NCI-H2029 (cell line): ENCODE measurements at places on chromosomes 2 and 18.

- no peak for DNase-seq
These were observed 54.9 kb upstream of the RAB12 start for GRCh38 chr18:8554354-8554753.

GRCh38 chr2:124301915-124302314 lies 276.8 kb downstream of the CNTNAP5 start:
- no peak for DNase-seq

GRCh38 chr2:128304715-128305554 lies 13.7 kb downstream of the HS6ST1 start:
- peak; percentile 82 for DNase-seq

DNA sequence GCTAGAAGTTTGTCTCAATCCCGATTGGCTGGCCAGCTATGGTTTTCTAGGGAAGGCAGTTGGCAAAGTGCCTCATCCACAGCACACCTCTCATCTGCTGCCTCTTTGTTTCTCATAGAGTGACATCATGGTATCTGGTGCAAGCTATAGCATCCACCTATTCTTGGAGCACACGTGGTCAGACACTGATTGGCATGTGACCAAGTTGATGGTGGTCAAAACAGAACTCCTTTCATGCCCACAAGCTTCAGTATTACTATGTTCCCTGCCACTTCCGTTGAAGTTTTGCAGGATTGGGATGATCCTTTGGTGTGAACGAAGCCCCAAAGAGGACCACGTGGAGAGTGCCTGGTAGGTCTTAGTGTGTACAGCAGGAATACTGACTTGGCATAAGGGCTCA lies 28.8 kb downstream of the TTC32 start:
- no peak for DNase-seq

DNA sequence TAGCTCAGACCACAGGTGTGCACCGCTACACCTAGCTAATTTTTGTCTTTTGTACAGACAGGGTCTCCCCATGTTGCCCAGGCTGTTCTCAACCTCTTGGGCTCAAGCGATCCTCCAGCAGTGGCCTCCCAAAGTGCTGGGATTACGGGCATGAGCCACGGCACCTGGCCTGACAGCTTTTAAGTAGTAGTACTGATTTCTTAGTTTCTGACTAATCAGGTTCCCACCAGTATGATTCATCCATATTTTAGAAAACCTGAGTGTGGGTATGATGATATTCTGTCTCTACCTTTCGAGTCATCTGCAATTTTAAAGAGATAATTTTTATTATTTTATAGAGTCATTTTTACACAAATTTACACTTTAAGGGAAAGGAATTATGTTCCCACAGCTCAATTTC lies 46.4 kb upstream of the GULP1 start:
- no peak for DNase-seq

GRCh38 chr2:172510088-172510487 lies 45.8 kb upstream of the PDK1 start:
- DNase-seq, result no peak

DNA sequence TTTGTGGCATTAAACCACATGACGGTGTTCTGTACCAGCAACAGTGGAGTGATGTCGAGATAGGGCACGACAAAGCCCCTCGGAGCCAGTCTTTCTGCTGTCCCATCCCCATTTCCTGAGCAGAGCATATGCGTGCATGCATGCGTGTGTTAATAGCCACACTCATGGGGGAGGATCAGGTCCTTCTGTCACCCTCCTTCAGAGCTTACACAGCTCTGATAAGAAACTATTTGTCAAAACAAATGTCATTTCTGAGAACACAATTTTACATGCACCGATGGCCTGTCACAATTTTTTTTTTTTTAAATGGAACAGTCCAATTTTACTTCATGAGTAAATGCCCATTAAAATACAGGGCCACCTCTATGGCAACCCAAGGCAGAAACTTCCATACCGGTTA lies 95.9 kb upstream of the ZBTB14 start:
- DNase-seq, result no peak

DNA sequence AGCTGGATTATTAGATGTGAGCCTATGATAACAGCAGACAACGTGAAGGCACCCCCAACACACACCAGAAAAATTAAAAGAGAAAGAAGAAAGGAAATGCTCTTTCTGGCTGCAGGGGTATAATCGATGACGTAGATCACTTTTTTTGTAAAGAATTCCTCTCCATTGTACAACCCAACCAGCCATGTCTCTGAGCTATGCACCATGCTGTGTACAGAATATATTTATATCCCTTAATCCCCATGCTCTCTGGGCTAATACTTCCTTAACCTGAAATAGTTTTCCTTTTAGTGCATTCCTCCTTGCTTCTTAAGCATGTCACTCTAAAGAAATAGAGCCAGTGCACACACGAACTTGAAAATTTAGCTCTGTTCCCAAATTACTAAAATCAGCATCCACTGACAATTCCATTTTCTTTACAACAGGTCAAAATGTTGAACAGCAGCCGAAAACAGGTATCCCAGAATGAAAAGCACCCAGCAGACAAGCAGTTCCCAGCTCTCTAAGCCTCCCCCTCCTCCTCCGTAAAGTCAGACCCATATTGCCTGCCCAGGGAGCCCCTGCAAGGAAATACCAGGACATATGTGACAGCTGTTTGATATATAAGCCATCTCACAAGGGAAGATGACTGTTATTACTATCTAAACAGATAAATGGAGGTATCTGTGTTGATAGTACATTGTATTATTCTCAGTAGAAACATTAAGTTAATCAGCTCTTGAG lies 247.4 kb upstream of the RAB6C start:
- DNase-seq, result no peak

DNA sequence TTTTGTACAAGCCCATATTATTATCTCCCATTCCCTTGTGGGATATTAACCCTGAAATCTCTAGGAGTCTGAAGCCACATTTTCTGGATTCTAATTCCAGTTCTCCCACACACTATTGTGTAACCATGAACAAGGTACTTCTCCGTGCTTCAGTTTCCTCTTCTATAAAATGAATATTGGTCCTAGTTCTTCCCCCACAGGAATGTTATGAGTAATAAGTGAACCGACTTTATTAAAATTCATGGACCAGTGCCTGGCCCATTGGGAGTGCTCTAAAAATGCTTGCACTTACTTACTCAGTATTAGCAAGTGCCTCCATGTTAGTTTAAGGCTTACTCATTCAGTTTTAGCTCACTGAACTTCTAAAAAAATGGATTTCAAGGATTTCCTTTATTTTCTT lies 1.4 kb upstream of the ACMSD start:
- DNase-seq, result no peak

- DNase-seq, result no peak
These were observed 97.1 kb downstream of the NOL10 start for GRCh38 chr2:10592652-10593051.

GRCh38 chr2:68741805-68742306 lies 7.2 kb downstream of the ARHGAP25 start:
- no peak for DNase-seq
